H4 (cell line): ENCODE measurements at places on chromosomes 7 and 10.

- no peak for DNase-seq
Measured at GRCh38 chr7:35261041-35261440, 7.1 kb upstream of the TBX20 start.

- no peak for DNase-seq
Measured at GRCh38 chr7:159064121-159064815, 80.4 kb downstream of the VIPR2 start.

DNA sequence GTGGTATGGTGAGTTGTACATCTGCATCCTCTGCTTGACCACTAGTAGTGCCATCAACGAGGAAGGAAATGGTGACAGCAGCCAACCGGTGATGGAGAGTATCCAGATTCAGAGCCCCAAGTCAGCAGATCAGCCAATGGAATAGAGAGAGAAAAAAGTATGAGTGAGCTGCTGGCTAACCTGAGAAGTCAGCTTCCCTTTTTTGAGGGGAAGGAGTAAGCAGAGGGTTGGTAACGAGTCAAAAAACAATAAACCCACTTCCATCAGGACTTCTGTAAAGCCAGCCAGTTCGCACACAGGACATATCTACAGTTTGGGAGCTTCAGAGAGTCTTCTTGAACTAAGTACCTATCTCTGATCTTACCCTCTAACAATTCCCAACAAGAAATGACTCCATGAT lies 8.9 kb downstream of the SLC25A28 start:
- no peak for DNase-seq

- DNase-seq, result no peak
Measured at GRCh38 chr10:93417921-93418320, 64.2 kb downstream of the MYOF start.

- DNase-seq, result no peak
Measured at GRCh38 chr7:71842381-71842780, 569.8 kb downstream of the CALN1 start.

DNA sequence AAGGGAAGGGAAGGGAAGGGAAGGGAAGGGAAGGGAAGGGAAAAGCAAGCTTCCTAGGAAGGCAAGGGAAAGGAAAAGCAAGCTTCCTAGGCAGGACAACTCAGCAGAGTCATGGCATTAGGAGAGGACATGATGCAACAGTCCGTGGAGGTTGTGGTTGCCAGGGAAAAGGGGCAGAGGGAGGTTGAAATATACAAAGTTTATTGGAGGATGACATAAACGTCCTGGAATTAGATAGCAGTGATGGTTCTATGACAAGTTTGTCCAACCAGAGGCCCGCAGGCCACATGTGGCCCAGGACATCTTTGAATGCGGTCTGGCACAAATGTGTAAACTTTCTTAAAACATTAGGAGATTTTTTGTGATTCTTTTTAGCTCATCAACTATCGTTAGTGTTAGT lies 59.8 kb upstream of the OPN4 start:
- DNase-seq, result peak; percentile 93

- no peak for DNase-seq
Measured at GRCh38 chr10:92203919-92204623, 86.8 kb downstream of the CPEB3 start.

DNA sequence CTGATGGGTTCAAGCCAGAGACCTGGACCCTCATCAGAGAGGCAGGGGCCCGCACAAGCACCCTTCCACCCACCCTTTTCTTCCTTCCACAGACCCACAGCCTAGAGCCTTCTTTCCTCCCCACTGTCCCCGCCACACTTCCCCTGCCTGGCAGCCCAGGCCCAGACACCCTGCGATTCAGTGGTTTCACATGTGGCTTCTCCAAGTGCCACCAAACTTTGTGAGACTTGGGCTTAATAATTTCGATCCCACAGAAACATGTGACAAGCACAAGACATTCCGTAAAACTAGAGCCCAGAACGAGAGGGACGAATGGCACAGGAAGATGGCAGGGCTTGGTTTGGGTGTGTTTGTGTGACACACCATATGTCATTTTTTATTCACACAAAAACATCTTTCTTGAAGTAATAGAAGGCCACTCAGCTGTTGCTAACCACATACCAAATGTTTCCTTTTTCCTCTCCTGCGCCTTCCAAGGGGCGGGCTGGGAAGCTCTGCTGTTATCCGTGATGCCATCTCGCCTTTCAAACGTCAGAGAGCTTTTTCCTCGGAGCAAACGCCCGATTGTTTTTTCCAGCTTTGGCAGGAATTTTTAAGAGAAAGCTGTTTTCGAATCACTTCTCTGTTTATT lies 162.9 kb downstream of the GRK5 start:
- peak; percentile 68 for DNase-seq

DNA sequence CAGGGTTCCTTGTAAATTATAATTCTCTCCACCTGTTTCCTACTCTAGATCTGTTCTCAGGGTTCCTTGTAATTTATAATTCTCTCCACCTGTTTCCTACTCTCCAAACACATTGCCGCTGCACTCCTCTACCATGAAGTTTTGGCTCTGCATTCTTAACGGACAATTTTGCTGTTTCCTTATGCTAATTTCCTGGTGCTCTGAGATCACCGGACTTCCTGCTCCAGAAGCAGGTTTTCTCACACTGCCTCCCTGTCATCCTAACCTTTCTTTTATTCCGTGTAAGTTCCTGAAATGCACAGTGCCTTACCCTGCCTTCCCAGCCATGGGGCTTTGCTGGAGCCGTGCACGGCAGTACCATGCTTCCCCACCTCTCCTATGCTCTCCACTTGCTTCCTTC lies 256.8 kb downstream of the PLXNA4 start:
- no peak for DNase-seq

DNA sequence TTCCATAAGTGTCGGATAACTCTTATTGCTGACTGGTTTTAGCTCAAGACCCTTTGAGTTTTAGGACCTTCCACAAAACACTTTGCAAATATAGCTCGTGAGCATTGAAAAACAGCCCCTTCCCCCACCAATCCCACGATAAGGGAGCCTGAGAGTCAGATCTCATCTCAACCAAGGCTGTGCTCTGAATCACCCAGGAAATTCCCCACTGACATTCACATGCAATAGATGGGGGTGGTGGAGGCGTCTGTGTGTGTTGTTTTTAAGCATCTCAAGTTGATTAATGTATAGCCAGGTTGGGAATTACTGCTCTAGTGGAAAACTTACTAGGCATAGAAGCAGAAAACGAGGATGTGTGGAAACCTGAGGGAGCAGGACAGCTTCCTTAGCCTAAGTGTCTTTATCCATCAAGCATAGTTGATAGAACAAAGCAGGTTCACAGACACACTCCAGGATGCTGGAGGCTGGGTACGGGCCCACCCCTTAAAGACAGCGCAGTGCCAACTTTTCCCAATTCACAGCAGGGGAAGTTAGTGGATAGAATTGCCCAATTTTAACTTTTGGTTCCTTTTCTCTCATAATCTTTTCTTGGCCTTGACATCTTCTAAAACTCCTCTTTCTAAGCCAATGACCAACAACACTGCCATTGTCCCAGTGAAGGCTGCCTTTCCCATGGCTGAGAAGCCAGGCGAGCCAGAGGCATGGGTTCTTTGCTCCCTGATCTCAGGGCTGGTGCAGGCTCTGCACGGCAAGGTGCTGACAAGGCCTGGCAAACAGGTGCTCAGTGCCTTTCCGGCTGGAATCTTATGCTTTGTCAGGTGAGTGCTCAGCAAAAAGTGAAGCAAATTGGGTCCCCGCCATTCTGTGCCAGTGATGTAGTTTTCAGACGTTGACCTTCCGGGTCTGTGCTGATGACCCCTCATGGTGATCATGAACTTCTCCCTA lies 98.5 kb upstream of the INSIG1 start:
- DNase-seq, result no peak
